Osteocyte (in vitro differentiated cells): ENCODE measurements at places on chromosomes 4 and X. TPM values are rescaled to one million over a fixed set of nuclear protein-coding genes. Genes with fewer than 3 reads are reported as not detected.
A peak's percentile ranks its signal among the peaks of the same experiment; 100 is the strongest.

The WNK3 gene
- total RNA-seq, result 3.9 and 5.8 TPM in 2 replicates

The MAGEA1 gene
- not detected in 2 replicates for total RNA-seq

The NPFFR2 gene
- total RNA-seq, result not detected in 2 replicates

DNA sequence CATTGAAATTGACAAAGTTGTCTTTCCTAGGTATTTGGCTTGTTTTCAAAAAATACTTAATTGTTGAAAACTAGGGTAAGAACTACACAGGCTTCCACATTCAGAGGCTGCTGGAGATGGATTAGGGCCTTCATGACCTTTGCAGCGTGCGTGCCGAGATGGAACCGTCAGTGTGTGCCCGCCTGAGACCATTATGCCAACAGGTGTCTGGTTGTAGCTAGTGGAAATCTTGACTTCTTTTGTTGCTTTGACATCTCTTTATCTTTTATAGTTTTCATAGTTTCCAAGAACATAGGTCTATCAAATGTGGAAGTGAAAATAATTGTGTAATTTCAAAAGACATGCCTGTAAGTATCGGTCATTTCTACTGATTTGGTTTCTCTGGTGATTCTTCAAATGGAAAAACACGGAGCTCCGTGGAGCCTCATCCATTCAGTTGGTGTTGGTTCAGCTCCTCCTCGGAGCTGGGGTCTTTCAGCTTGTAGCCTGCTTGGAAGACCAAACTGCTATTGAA lies 38.9 kb upstream of the CLCN4 start:
- no peak overlapping the region for H3K4me3 ChIP-seq
- no peak overlapping the region for H3K27ac ChIP-seq
- H3K4me1 ChIP-seq, result no peaks in the 10 kb centered on the region
- no peak for DNase-seq
- H3K27me3 ChIP-seq, result no peaks in the 10 kb centered on the region

- peaks cover 2% of the 10 kb centered on the region for H3K4me1 ChIP-seq
- H3K4me3 ChIP-seq, result no peak overlapping the region
- no peaks in the 10 kb centered on the region for H3K36me3 ChIP-seq
Measured at GRCh38 chrX:148871422-148872160, 371.2 kb downstream of the AFF2 start.

- DNase-seq, result no peak
- no peak overlapping the region for H3K4me3 ChIP-seq
- no peaks in the 10 kb centered on the region for H3K36me3 ChIP-seq
- no peak overlapping the region for H3K27ac ChIP-seq
Measured at GRCh38 chrX:115067812-115068211, 50.4 kb upstream of the IL13RA2 start.

- peaks cover 37% of the 10 kb centered on the region for H3K4me1 ChIP-seq
- peak overlapping the region; percentile 44 for H3K27ac ChIP-seq
- H3K4me3 ChIP-seq, result peak overlapping the region; percentile 81
Measured at GRCh38 chr4:2417226-2417764, 1.1 kb downstream of the ZFYVE28 start.
